ENCODE measurements at places on chromosomes 4 and X. TPM values are rescaled to one million over a fixed set of nuclear protein-coding genes. Genes with fewer than 3 reads are reported as not detected.

Gene MXRA5
- 7.9 TPM for polyA plus RNA-seq

Gene XAGE2
- polyA plus RNA-seq, result not detected

Gene ENPP6
- polyA plus RNA-seq, result 9.8 TPM

Gene DCAF4L1
- 0.17 TPM for polyA plus RNA-seq

Gene PQBP1
- 81.7 TPM for polyA plus RNA-seq

Gene CCNB3
- polyA plus RNA-seq, result 1.2 TPM

Gene DGAT2L6
- polyA plus RNA-seq, result 0.19 TPM

Gene UGT2B10
- not detected for polyA plus RNA-seq
